GM06990 (cell line): ENCODE measurements at places on chromosomes 7 and 10.

DNA sequence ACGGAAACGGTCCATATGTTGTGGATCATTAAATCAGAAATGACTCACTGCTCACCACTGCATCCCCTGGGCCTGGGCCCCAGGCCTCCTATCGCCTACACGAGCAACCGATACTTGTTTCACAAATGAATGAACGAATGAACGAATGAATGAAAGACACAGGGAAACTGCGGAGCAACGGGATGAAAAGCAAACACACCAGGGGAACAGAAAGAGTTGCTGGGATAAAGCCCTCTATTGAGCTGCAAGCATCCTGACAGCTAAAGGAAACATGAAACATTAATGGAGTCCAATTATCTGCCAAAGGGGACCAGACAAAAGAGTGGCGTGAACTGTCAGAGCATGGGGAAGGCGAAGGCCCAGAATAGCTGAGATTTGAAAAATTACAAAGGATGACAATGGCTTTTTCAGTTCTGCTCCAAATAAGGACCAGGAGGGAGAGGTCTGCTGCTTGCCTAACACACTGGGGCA, 92.1 kb downstream of the GRB10 start:
- DNase-seq = no peak

DNA sequence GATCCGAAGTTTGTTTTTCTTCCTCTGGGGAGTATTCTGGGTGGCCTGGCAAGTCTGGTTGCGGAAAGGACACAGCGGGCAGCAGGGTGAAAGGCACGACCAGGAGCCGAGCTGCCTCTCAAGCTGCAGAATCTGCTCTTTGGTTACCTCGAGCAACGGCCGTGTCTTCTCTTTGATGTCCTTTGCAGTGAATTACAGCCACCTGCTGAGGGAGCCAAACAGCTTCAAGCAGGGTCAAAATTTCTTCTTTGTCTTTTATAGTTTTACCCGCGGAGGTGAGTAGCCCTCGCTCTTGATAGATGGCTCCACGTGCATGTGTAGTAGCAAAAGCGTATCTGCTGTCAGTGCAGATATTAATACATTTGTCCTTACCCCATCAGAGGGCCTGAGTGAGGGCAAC, 177.3 kb upstream of the MBL2 start:
- no peak for DNase-seq

- no peak for DNase-seq
These were observed 102.2 kb downstream of the RNF216 start for GRCh38 chr7:5679048-5679812.

DNA sequence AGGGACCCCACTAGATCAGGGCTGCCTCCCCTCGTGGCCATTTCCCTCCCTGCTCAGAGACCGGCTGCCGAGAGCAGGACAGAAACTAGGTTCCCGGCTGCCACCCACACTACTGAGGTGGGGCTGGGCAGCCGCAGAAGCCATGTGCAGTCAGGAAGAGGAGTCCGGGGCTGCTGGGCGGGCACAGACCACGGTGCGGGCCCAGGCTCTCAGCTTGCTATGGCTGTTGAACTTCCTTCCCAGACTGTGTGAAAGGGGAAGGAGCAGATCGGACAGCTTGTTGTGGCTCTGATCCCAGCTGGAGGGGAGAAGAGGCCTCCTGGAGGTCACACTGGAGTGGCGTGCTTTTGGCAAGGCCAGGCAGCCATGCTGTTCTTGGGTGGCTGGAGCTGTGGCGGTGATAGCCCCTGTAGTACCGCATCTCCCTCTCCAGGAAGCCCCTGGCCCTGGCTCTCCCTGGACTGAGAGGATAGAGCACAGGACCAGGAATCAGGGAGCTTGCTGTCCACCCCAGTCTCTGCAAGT, 56.8 kb downstream of the HK1 start:
- DNase-seq = no peak

DNA sequence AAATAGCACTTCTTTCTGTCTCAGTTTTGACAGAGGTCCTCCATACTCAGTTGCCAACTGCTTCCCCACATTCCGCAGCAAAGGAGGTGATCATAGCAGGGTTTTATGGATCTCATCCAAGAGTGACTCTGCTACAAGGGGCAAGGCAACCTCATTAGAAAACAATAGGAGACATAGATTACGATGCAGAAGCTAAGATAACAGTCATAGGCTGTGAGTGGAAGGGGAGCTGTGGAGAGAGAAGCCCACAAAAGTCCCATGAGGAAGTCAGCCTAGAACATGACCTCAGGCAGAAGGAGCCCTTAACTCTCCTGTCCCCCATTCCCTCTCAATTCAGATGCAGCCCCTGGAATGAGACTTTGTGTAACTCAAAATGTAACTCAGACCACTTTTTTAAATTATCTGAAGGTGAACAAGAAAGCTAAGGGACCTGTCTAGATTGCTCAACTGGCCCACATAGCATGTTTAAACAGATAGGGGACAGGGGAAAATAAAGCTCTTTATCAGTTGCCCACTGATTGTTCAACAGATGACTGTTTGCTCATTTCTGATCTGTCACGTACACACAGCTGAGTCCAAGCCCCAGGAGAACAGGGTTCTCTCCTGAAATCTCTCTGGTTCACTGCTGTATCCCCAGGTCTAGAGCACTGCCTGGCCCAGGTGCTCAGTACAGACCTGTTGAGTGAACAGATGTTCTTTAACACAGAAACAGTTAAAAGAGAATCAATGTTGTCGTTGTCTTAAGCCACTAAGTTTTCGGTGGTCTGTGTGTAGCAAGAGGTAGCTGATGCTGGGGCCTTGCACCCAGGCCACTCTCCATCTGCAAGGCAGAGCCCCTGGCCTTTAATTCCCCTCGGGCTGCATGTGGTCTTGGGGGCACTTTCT, 1.5 kb upstream of the NCOA4 start:
- no peak for DNase-seq

DNA sequence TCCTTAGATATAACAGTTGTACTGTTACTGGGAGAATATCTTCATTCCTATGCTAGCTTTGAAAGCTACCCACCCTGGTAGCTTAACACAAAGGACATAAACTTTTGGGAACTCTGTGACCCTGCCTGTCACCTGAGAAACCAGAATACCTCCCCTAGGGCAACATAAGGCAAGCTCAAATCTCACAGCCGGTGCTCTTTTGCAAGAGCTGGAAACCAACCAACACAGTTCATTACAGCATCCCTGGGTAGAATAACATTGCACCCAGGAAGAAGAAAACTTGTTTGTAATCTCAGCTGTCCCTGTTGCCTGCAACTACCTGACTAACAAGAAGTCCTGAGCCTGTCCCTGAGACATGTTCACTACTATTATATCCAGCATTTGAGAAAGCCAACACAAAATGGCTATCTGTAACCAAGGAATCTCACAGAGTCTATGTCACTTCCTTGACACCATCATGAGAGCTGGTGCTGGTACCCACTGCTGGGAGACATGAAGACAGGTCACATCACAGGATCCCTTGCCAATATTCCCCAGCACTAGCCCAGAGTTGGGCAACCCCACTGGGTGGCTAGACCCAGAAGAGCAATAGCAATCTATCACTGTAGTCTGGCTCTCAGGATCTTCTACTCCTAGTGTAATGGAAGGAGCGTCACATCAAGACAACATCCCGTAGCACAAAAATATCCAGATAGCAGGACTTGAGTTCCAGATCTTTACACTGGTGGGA, 31.3 kb downstream of the AKR1C3 start:
- no peak for DNase-seq

DNA sequence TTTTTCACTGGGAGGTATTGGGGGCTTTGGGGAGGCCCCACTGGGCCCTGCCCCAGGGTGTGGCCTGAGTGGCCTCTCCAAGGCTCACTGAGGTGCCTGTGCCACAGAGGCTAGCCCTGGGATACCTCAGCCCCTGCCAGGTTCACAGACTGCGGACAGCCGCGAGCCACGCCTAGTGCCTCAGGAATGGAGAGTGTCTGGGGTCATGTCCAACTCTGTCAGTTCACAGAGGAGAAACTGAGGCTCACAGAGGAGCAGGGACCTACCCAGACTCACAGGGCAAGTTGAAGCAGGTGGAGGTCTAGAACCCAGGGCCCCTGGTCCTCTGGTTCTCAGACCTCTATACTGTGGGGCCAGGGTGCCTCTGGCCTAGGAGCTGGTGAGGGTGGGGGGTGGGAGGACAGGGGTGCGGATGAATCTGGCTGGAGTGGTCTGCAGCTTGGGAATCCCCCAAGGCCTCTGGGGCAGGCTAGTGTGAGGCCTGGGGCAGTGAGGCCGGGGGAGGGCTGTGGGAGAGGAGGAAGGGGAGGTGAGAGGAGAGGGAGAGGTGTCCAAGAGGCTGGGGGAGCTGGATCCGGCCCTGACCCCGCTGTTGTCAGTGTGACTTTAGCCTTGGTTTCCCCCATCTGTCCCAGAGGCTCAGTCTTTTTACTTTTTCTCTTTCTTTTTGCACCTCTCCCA, 20.0 kb downstream of the NEURL1 start:
- no peak for DNase-seq

- DNase-seq = no peak
These were observed at the start of gene MCMBP for GRCh38 chr10:119872610-119872859. Gene MCMBP (minus strand): TSS chr10:119872843. CDS start chr10:119872584, 259 bp downstream.

DNA sequence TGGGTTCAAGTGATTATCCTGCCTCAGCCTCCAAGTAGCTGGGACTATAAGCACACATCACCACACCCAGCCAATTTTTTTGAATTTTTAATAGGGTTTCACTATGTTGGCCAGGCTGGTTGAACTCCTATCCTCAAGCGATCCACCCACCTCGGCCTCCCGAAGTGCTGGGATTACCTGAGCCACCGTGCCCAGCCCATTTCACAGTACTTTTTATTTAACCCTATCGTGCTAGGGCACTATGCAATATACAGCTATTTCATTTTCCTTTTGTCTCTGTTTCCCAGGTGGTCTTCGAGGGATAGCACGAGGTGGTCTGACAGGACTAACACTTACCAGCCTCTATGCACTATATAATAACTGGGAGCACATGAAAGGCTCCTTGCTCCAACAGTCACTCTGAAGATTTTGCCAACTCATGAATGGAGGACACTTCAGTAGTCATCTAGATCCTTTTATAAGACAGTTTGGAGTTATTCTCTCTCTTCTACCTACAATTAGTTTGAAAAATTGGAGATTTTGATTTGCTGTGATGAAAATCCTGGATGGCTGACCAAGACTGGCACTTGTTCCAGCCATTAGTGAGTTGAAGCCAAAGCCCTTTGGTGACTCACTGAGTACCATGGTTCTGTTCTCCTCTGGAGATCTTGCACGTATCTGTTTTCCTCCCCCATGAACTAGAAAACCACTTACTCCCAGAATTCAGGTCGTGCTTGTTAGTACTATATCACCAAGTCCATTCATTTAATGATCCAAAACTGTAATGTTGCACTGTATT, 27.3 kb downstream of the NCOA4 start:
- DNase-seq = no peak

- peak; percentile 68 for DNase-seq
These were observed 2.3 kb downstream of the HKDC1 start for GRCh38 chr10:69222157-69223027.

GRCh38 chr7:150381785-150382122, 2.6 kb downstream of the ZNF775 start:
- no peak for DNase-seq

- no peak for DNase-seq
These were observed 44.8 kb upstream of the GLCCI1 start for GRCh38 chr7:7923818-7924217.

DNA sequence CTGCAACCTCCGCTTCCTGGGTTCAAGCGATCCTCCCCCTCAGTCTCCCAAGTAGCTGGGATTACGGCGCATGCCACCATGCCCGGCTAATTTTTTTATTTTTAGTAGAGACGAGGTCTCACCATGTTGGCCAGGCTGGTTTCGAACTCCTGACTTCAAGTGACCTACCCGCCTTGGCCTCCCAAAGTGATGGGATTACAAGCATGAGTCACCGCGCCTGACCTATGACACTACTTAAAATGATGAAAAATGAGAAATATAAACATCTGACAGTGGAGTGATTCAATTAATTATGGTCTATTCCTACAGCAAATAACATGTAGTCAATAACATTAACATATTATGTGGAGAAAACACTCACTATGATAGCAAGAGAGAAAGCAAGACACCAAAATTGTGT, 2.2 kb downstream of the BRAT1 start:
- no peak for DNase-seq

GRCh38 chr7:132145466-132145865, 430.8 kb downstream of the PLXNA4 start:
- DNase-seq = no peak

GRCh38 chr10:98323221-98324164, 55.5 kb upstream of the LOXL4 start:
- DNase-seq = no peak

DNA sequence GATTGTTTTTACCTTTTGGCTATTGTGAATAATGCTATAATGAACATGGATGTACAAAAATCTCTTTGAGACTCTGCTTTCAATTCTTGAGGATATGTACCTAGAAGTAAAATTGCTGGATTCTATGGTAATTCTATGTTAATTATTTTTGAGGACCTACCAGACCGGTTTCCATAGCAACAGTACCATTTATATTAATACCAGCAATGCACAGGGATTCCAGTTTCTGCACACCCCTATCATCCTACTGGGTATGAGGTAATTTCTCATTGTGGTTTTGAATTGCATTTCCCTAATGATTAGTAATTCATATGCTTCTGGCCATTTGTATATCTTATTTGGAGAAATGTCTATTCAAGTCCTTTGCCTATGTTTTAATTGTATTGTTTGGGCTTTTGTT, 9.9 kb upstream of the PPP1R9A start:
- DNase-seq = no peak

GRCh38 chr10:59214160-59214559, 37.7 kb downstream of the PHYHIPL start:
- no peak for DNase-seq

DNA sequence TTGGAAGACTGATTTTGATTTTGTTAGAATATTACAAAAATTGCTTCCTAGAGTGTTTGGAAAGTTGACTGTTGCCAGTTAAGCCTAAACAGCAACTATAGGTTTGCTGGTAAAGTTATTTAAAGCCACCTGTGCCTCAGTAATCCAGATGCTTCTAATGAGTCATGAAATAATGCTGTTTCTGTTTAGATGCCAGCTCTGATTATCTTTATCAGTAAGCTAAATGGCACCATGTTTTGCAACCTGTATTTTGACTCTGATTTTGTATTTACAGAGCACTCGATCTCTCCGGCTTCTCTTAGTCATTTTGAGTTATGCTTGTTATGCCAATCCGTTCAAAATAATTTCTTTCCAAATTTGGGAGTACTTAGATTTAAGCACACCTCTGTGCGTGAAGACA, 366.1 kb downstream of the EXOC4 start:
- DNase-seq = no peak

- DNase-seq = no peak
These were observed 290.2 kb downstream of the SDK1 start for GRCh38 chr7:3591219-3591618.

DNA sequence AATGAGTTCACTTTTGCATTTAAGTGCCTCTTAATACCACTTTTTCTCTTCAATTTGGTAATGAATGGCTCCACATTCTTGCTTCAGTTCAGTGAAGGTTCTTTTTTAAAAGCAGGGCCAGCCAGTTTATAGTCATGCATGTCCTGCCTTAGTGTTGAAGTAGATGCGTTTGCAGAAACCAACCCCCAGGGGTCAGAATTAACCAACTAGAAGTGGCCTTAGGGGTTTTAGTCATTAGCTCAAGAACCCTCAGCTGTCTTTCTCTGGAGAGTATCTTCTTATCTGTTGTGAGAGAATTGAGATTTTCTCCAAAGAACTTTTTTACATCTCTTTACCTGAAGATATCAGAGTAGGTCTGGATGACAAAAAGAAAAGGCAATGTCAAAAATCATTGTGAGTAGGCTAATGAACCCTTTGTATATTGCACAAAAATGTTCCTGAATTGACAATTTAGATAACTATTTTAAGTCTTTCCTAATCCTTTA, 82.2 kb downstream of the PIK3CG start:
- DNase-seq = no peak
